Occipital lobe (tissue), 3 donors: ENCODE measurements at places on chromosomes 6 and 20.

- no peak for DNase-seq
These were observed 553.7 kb downstream of the CD83 start for GRCh38 chr6:14671261-14671681.

GRCh38 chr20:41382791-41383305, 16.2 kb upstream of the EMILIN3 start:
- no peak for DNase-seq

DNA sequence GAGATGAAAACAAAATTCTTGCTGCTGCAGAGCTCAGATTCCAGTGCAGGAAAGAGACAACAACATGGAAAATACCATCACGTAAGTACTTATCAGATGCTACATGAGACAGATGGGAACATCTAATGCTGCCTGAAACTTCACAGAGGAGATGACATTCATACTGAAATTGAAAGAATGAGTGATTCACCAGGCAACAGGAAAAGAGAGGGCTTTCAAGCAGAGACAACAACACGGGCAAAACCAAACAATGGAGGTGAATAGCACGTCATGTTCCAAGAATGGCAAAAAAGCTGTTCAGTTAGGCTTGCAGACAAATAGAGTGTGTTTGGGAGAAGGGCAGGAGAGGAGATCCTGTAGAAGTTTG, 39.3 kb downstream of the GTF2H5 start:
- no peak for DNase-seq

GRCh38 chr20:9172851-9173250, 104.0 kb downstream of the PLCB4 start:
- no peak for DNase-seq

DNA sequence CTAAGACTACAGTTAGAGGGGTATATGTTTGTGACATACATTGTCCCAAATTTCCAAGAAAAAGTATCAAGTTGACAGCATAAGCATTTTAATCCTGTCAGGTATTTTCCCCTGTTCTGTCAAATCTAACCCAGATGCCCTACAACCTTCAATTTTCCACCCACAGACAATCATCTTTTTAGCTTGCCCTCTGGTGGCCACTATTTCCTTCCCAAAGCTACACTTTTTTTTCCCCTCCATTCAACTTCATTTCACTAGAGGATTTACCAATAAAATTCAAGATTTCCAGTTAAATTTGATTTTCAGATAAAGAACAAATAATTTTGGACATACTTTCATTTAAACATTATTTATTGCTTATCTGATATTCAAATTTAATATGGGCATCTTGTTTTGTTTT, 286.6 kb downstream of the TENT5A start:
- DNase-seq: no peak

DNA sequence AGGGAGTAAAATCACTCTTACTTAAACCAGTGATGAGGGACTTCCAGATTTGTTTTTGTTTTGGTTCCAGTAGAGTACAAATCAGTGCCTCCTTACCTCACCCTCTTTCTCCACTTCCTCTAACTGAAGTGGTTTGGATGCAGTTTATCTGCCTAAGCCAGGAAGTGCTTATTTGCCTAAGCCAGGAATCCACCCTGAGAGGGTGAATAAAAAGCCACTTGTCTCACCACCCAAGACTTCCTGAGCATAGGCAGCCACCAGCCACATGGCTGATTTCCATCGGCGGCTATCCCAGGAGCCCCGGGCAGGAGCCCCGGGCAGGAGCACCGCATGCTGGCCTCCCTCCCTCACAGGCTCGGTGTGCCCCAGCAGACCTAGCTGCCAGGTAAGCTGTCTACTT, 12.0 kb downstream of the LRP11 start:
- no peak for DNase-seq

- DNase-seq: no peak
These were observed 6.6 kb downstream of the EZR start for GRCh38 chr6:158812611-158813010.

GRCh38 chr20:33862709-33863403, 51.7 kb downstream of the CHMP4B start:
- peak; percentile 11 for DNase-seq

DNA sequence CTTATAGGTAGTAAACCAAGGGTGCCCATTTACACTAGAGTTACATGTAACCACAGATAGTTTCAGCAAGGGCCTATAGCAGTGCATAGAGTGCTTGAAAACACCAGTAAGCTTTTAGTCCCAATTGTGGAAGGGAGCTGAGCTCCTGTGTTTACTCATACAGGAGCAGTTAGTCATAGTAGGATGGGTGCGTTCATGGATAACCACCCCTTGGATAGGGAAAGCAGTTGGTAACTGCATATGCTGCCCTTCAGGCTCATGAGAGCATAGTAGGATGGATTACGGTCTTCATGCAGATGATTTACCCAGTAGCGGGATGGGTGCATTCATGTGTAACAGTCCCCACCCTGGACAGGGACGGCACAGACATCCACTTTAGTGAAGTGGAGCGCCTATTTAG, 45.1 kb downstream of the OR2B6 start:
- no peak for DNase-seq

DNA sequence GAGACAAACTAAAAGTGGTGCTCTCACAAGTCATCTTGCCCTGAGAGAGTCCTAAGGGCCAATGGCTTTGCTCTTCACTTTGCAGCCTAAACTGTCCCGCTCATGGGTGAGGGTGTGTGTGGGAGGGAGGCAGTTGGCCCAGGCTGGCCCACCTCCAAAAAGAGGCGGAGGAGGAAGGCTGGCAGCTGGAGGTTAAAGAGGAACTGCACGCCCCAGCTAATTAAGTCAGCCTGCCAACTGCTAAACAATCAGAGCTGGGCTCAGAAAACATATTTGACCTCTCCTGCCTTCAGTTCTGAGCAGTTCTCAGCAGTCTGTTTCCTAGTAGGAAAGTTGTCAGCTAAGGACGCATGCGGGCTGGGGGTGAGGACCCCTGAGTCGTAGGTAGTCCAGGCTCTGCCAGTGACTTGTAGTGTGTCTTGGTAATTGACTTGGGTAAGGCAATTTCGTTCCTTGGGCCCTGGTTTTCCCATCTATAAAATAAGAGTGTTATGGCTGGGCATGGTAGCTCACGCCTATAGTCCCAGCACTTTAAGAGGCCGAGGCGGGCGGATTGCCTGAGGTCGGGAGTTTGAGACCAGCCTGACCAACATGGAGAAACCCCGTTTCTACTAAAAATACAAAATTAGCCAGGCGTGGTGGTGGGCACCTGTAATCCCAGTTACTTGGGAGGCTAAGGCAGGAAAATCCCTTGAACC, 17.0 kb downstream of the GSS start:
- DNase-seq: no peak

- DNase-seq: no peak
These were observed 419.1 kb downstream of the CDC5L start for GRCh38 chr6:44806656-44807055.

DNA sequence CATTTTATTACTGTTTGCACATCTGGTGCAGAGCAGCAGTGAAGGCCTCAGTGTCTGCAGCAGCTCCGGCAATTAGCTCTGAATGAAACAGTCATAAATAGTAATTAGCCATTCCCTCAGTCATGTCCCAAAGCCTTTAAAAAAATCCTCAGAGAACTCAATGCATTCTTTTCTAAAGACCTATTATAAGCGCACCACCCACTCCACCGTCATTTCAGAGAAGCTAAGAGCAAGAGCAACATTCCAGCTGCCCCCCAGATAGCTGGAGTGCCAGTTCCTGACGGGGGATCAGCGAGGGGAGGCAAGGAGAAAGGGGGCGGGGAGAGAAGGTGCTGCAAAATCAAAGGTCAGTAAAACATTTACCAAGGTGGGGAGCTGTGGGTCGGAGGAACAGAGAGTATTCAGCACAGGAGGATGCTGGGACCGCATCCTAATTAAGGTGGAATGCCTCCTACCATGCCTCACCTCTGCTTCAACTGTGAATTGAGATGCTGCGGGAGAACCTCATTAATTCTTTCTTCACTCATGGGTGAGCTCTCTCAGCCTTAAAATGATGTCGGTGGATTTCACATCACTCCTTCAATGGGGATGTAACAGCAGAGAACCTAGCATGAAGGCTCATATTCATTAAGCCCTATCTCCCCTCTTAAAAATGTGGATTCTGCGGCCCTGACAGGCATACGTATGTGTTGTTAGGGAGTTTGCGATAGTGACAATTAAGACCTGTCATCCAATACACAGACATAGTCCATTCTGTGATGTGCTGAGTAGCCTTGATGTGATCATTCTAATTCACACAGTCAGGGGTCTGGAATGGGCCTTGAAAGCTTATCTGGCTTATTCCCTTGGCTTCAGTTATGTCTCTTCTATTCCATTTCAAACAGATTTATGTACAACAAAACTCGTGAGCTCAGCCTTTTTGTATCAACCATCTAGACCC, 469.5 kb upstream of the NRSN1 start:
- DNase-seq: no peak

DNA sequence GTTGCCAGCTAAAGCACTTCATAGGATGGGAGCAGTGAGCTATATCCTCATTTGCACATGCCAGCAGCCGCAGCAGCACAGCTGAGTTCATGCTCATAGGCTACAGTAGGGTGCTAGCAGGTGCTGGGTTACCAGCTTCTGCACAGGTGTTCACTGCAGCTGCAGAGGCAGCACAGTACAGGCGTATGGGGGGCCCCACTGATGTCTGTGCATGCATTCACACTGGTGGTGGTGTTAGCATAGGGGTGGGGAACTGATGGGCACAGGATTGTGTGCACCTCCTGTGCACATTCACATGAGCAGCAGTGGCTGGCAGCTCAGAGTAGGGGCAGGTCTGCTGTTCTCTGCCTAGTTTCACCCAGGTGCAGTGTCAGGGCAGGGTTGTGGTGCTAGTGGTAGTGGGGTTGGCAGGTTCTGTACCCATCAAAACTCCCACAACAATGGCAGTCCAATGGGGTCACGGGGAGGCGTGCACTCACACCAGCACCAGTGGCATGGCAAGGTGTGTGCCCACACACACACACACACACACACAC, 58.9 kb upstream of the IRAK1BP1 start:
- no peak for DNase-seq

DNA sequence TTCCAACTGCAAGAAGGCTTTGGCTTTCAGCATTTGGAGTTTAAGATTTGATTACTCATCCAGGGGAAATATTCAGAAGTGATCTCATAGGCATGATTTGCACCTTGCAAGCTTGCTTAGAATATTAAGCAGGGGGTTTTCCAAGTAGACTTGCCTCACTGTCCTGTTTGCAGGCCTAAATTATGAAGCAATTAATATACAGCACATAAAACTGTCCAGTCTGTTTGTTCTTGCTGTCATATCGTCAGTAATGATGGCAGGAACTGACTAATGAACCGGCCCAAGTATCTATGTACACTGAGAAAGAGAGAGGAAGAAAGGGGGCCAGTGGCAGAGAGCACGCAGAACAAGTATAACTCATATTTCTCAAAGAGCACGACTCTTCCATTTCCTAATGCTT, 212.5 kb upstream of the SUPT3H start:
- no peak for DNase-seq

GRCh38 chr20:33825340-33826269, 14.5 kb downstream of the CHMP4B start:
- no peak for DNase-seq

GRCh38 chr20:38209736-38210405, 44.8 kb upstream of the TGM2 start:
- no peak for DNase-seq

DNA sequence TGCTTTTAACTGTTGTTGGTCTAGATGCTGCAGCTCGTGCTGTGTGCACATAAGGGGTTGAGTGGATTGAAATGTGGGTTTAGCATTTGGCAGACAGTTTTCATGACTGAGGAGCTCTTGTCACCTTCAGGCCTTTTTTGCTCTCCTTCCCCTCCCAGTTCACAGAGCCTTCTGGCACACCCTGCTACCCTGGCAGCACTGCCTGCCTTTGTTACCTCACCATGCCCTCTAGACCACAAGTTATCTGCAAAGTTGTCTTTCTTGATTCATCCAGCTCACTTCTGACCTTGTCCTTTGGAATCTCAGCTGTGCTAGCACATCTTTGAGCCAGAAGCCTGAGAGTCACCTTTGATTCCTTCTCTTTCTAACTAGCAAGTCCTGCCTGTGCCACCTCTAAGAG, 348.9 kb upstream of the ZFP64 start:
- no peak for DNase-seq

DNA sequence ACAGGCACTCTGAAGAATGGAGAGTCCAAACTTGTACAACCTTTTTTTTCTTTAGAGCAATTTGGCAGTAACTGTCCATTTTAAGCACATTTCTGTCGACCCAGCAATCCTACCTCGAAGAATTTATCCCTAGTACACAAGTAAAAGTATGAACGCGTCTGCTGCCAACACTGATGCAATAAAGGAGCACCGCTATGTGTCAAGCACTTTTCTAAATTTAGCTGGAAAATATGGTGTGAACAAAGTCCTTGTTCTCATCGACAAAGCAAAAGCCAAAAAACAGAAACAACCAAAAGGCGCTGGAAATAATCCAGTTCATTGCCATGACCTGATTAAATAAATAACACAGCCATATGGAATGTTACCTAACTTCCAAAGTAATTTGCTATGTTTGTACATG, 1.1 kb downstream of the DPM1 start:
- DNase-seq: no peak

- DNase-seq: no peak
These were observed 5.5 kb upstream of the SALL4 start for GRCh38 chr20:51807720-51808250.

DNA sequence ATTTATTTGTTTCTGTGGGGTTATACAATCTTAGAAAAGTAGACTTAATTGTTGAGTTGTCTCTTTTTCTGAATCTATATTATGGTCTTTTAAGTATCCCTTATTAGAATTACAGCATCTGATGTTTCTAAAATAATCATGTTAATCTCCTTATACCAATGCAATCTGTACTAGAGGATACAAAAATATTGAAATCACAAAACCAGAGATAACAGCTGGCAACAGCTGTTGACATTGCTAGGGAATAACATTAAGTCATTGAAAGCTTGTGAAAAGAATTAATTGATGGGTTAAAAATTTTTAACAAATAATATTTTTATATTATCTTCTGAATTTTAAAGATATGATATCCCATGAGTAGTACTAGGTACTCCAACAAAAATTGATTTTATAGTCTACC, 162.6 kb downstream of the COL19A1 start:
- DNase-seq: no peak

DNA sequence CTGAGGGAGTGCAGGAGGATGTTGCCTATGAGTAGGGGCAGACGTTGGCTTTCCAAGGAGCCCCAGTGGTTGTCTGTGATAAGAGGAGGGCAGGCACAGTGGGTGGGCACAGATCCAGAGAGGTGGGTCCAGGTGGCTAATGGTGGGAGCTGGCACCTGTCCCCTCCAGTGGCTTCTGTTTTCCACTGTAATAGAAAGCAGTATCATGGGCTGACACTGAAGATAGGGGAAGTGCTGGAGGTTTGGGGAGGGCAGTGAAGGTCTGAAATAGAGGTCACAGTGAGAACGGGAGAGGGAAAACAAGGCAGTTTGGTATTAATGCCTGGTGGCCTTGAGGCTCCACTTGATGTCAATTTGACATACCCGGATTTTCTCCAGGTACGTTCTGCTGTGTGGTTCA, 10.5 kb upstream of the TXNDC5 start:
- no peak for DNase-seq

DNA sequence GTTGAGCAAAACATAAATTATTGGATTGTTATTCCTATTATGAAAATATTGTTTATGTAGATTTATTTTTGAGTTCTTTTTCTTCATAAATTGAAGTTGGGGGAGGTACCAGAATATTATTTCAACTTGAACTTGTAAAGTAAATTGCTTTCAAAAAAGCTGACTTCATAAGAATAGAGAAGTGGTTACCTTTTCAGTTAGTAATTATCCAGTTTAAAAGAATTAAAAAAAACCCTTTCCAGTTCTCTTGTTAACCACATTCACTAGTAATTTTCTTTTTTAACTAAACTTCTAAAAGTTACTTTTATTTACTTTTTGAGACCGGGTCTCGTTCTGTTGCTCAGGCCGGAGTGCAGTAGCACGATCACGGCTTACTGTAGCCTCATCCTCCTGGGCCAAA, 124.3 kb downstream of the CDKAL1 start:
- DNase-seq: no peak
